ENCODE measurements at places on chromosomes 2 and 18.

DNA sequence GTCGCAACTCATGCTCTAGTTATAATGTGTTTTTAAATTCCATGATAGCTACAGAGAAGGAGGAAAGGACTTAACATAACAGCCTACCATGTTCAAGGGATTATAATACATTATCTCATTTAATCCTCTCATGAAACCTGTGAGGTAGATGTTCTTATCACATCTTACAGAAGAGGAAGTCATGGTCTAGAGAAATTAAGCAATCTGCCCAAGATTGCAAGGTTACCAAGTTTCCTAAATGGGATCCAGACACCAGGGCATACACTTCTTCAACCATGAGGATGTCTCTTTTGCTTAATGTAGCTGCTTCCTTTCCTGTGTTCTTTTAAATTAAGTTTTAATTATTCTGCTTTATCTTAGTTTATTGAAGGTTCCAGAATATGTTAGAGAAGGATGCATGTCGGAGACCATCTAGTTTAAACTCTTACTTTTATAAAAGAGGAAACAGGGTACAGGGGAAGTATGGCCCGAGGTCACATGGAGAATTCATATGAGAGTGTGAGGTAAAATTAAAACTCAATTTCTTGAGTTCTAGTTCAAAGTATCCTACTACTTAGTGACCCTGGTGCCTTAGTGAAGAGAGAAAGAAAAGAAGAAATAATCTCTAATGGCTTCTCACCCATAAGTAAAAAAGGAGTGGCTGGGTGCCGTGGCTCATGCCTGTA is 3.6 kb upstream of the IL1A start:
- no peak for DNase-seq

GRCh38 chr2:222941510-222942032 is 80.7 kb downstream of the ACSL3 start:
- DNase-seq: no peak

DNA sequence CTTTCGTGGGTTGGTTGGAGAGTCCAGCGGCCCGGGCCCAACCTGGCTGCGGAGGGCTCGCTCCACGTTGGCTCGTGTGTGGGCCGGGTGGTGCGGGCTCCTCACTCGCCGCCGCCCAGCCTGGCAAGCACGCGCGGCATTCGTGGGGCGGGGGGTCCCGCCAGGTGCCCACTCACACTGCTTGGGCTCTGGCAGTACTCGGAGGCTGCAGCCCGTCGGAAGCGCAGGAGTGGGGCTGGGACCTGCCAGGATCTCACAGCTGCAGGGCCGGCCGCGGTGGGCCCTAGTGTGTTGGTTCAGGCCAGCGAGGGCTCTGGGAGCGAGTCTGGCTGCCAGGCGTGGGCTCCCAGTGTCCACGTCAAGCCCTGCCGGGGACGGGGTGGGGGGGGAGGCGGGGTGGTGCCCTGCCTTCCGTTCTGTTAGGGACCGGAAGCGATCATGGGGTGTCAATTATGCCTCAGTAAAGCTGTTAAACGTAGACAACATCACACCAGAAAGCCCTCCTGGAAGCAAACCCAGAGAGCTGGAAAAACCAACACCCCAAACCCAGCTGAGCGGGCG is 1.0 kb upstream of the HS6ST1 start:
- DNase-seq: no peak

DNA sequence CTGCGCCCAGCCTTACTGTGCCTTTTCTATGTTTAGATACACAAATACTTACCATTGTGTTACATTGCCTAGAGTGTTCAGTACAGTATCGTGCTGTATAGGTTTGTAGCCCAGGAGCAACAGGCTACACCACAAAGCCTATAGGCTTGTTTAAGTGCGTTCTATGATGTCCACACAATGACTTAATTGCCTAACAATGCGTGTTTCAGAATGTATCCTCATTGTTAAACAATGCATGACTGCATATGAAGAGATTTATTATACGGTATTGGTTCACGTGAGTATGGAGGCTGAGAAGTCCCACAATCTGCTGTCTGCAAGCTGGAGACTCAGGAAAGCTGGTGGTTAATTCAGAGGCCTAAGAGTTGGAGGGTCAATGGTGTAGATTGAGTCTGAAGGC is 46.1 kb upstream of the MGAT4A start:
- no peak for DNase-seq

- DNase-seq: no peak
Measured at GRCh38 chr2:8215982-8216381, 465.9 kb upstream of the ID2 start.

DNA sequence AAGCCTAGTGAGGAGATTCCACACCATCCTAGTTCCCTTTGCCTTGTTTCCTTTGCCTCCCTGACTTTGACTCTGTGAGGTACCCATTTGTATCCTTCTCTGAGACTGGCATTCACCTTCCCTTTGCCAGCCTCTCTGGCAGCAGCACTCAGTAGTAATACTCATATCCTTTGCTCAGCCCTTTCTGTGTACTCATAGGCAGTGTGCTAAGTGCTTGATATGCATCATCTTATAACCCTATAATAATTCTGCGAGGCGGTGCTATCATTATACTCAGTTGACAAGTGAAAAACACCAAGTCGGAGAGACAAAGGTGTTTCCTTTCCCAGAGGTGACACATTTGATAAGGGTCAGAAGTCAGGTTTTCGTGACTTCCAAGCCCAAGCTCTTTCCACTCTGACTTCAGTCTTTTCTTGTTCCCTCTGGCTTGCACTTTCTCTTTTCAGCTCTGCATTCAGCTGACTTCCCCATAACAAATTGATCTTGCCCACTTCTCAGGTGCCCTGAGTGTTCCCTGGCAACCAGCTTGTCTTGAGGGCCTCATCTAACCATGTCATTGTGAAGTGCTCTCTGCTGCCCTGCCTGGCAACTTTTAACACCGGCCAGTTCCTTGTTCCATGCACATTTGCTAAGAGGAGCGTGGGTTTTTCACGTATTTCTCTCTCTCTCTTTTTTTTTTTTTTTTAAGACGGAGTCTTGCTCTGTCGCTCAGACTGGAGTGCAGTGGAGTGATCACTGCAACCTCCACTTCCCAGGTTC is 94.5 kb upstream of the UPP2 start:
- DNase-seq: peak; percentile 54

GRCh38 chr2:12236136-12236844 is 480.4 kb upstream of the TRIB2 start:
- DNase-seq: no peak

DNA sequence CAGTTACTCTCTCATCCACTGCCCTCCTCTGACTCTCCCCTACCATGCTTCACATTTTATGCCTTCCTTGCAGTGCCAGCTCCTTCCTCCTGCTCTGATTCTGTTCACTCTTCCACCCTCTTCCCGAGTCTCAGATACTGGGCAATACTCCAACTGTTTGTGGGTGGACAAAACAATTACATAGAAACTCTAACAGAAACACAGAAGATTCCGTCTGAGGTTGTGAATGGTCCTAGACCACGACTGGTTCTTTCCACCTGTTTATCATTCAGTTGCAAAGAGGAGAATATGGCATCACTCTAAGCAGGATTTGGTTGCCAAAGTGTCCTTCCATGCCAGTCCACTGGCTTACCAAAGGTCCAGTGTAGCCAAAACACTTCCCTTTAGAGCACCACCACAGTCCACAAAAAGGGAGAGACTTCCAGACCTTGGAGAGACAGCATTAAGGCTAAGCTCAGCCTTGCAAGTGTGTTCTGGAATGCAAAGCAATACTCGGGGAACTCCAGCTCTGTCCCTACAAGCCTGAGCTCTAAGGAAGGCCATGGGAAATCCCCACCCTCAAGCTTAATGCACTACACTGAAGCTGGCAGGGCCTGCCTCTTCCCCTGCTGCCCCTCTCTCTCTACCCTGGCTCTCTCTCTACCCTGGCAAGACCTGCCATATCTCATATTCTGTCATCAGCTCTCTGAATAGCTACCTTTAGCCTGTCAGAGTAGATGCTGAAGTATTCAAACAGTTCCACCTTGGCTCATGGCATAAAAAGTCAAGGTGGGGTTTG is 33.6 kb upstream of the RND3 start:
- DNase-seq: no peak

- no peak for DNase-seq
Measured at GRCh38 chr2:79793006-79793405, 280.2 kb downstream of the CTNNA2 start.

GRCh38 chr18:42187611-42188380 is 232.8 kb downstream of the PIK3C3 start:
- DNase-seq: no peak

DNA sequence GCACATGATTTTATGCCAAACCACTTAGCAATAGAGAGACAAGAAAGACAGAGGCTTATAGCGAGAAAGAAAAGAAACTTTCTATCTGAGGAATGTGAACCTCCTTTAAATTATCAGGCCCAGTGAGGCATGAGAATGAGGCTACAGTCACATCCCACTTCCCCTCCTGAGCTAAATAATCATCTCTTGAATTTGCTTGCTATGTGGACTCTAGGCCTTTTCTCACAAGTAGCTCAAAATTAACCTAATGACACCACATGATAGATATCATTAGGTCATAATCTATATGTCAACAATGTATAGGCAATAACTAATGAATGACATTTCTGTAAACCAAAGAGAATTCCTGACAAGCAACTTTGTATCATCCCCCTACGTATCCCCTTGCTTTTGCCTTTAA is 301.5 kb upstream of the MGAT5 start:
- no peak for DNase-seq

DNA sequence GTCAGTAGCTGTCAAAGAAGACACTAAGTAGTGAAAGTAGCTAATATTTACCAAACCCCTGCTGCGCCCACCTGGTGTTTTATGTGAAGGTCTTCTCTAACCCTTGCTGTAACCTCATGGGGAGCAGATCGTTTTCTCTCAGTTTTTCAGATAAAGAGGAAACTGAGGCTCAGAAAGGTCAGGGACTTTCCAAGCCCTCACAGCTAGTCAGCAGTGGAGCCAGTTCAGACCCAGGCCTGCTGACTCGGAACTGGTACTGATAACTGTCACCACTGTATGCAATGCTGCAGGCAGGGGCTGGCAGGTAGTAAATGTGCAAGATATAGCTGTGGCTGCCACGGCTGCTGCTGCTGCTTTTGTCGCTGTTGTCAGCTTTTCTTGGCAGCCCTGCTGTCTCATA is 69.1 kb downstream of the LRRFIP1 start:
- no peak for DNase-seq

GRCh38 chr2:30254685-30255001 is 23.3 kb downstream of the LBH start:
- DNase-seq: no peak

DNA sequence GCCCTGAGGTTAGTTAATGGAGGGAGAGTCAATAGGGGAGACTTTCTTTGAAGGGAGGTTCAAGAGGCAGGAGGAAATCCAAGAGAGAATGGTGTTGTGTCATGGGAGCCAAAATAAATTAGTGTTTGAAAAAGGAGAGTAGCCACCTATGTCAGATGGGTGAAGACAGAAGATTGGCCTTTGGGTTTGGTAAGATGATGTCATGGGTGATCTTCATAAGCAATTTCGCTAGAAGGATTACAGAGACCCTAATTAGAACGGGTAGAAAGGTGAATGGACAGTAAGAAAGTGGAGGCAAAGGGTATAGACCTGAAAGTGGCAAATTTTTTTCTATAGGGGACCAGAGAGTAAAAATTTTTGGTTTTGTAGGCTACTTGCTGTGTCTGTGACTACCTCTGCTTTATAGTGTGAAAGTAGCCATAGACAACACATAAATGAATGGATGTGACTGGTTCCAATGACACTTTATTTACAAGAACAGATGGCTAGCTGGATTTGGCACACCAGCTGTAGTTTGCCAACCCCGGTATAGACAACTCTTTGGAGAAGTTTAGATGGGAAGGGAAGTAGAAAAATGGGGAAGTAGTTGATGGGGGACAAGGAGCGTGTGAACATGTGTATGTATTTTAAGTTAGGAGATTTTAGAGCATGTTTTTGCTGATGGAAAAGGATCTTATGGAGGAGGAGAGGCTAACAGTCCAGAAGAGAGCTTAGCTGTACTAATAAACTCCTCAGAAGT is 9.3 kb downstream of the STAMBP start:
- DNase-seq: no peak

DNA sequence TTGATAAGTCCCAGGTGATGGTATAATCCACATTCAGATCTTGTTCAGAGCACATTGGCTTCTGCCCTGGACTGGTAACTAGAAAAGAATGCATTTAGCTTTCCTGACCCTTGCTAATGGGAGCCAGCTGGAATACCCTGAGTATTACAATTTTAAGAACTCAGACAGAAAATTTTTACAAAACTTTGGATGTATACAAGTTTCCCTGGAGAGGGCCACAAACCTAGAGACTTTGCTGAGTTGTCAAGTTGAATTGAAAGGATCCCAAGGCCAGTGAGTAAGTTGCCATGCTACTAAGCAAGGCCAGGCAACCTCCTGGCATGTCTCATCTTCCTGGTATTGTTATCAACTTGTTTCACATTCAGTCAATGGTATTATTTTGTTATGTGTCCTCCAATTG is 20.0 kb upstream of the NABP1 start:
- no peak for DNase-seq

DNA sequence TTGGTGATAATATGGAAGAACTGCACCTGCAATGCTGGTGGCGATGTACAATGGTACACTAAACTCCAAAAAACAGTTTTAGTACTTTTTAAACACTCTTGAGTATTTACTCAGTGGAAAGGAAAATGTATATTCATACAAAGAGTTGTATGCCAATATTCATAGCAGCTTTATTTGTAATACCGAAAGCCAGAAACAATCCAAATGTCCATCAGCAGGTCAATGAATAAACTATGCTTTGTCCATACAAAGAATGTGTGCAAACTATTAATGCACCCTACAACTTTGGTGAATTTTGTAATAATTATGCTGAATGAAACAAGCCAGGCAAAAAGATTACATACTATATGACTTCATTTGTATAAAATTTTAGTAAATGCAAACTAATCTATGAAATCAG is 396.3 kb downstream of the GALNT13 start:
- no peak for DNase-seq

GRCh38 chr2:156907806-156908205 is 349.7 kb upstream of the GALNT5 start:
- no peak for DNase-seq

GRCh38 chr2:144607891-144608521 is 88.1 kb upstream of the ZEB2 start:
- no peak for DNase-seq

GRCh38 chr18:52045946-52046675 is 293.9 kb upstream of the DCC start:
- no peak for DNase-seq

GRCh38 chr2:148979164-148979918 is 59.2 kb upstream of the LYPD6B start:
- no peak for DNase-seq

GRCh38 chr2:237465515-237466148 is 21.4 kb upstream of the MLPH start:
- no peak for DNase-seq

DNA sequence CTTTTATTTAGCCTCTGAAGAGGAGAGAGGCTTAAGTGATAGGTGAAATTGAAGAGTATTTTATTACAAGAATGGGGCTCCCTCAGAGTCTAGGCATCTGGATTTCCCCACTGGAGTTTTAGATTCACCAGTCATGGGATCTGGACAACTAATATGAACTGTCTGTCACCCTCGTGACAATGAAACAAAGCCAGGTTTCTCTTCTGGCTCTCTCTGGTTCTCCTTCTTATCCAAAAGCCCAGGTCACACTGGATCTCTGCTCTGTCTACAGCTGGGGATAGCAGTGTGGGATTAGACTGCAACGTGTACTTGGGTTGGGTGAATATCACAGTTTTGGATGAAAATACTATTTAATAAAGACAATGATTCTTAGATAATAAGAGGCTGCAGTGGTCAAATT is 31.2 kb downstream of the LHCGR start:
- DNase-seq: no peak
